ENCODE measurements at places on chromosomes 13 and 19. TPM values are rescaled to one million over a fixed set of nuclear protein-coding genes. Genes with fewer than 3 reads are reported as not detected.

Gene TRPC4
- not detected for total RNA-seq

Gene EFNB2
- total RNA-seq, result 16.7 TPM

DNA sequence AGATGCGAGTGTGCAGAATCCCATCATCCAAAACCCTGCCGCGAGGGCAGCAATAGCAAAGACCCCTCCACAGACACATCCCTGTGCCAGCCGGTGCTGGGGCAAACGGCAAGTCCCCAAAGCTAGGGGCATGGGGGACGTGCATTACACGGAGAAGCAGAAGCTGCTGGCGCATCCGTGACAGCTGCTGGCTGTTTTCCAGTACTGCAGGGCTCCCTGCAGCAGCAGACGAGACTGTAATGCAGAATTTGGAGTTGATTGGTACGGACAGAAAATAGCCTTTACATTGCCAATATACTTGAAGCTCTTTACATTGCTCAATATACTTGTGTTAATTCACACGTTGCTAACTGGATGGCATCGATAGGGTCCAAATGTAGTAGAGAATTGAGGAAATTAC is 77.2 kb upstream of the TMTC4 start:
- no peak for DNase-seq

Gene ZNF556
- 0.03 TPM for total RNA-seq

GRCh38 chr19:12840091-12841079 is 2.1 kb downstream of the MAST1 start:
- DNase-seq, result no peak

Measured in lower leg skin (tissue), 4 donors.